ENCODE measurements at places on chromosomes 4 and X. TPM values are rescaled to one million over a fixed set of nuclear protein-coding genes. Genes with fewer than 3 reads are reported as not detected.

GRCh38 chr4:159341522-159341921 lies 238.6 kb downstream of the RAPGEF2 start:
- DNase-seq: no peak

DNA sequence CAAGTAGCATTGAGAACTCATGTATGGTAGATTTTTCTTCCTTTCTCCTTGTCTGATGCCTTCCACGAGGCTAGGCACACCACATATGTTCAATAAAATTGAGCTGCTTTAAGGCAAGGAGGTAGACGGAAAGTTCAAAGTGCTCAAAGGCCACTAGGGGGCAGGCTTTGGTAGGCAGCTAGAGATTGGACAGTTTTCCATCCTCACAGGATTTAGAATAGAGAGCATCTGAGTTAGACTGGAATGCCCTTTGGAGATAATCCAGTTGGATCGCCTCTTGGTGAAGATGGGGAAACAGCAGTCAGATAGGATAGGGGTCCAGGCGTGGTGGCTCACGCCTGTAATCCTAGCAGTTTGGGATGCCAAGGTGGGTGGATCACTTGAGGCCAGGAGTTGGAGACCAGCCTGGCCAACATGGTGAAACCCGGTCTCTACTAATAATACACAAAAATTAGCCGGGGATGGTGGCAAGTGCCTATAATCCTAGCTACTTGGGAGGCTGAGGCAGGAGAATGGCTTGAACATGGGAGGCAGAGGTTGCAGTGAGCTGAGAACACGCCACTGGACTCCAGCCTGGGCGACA lies 30.4 kb downstream of the ELF4 start:
- DNase-seq: peak; percentile 53

- DNase-seq: no peak
These were observed 55.4 kb downstream of the TRIM2 start for GRCh38 chr4:153259661-153260060.

GRCh38 chrX:12360383-12360782 lies 222.1 kb downstream of the FRMPD4 start:
- DNase-seq: no peak

GRCh38 chrX:16601885-16602284 lies 48.1 kb upstream of the S100G start:
- DNase-seq: no peak

- no peak for DNase-seq
These were observed 137.4 kb downstream of the PDLIM5 start for GRCh38 chr4:94588896-94589693.

DNA sequence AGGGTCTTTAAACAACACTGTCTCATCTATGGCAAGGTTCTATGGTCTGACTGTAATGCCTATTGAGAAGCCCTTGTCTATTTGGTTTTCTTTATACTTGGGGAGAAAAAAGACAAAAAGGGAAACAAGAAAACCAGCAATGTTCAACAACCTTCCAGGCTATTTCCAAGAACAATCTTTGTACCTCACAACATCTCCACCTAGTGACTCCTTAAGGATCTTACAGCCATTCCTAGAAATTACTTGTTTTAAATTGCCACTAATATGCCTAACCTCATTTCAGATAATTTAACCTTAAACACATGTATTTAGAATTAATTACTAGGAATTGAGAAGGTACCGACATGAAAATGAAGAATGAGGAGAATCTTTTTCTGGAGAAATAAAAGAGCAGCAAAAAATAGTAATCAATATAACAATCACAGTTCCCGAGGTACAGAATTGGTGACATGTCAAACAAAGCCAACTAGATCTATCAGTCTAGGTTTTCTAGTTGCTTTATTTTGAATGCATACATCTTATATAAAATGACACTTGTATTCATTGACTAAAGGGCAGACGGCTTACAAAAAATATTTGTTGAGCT lies 1.6 kb upstream of the RBM46 start:
- DNase-seq: no peak

- DNase-seq: no peak
These were observed 3.7 kb downstream of the MYOZ2 start for GRCh38 chr4:119139311-119139710.

GRCh38 chr4:123401271-123402120 lies 4.9 kb downstream of the SPRY1 start:
- DNase-seq: no peak

GRCh38 chrX:95662200-95662599 lies 1022.4 kb upstream of the DIAPH2 start:
- DNase-seq: no peak

- DNase-seq: no peak
These were observed 14.1 kb downstream of the KLF3 start for GRCh38 chr4:38678078-38678477.

GRCh38 chr4:89071311-89071710 lies 14.3 kb upstream of the FAM13A start:
- no peak for DNase-seq

GRCh38 chr4:4384837-4385236 lies 2.1 kb upstream of the NSG1 start:
- DNase-seq: peak; percentile 72

DNA sequence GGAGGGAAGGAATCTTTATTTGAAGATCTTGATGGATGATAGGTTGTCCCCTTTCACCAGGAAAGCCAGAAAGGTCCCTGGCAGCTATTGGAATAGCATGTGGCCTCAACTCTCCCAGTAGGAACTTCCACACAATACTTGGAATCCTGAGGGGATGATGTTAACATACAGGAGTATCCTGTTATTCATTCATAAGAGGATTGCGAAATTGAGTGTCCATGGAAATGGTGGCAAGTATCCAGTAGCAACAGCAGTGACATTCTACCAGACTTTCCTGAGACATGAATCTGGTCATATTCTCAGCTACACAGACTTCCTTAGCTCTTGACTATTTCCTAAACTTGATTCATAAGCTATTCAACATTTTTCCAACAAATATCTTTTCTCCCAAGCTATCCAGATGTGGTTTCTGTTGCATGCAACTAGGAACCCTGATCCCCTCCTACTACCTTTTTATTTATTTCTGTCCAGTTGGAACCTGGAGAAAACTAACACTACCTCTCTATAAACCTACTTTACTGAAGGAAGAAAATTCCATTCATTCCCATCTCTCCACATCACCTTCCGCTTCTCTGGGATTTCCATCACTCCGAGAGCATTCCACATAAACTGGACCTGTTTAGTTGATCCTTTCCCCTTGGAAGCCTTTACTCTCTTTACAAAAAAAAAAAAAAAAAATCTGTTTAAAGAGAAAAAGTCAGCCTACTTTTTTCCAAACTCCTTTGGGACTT lies 101.8 kb downstream of the ANXA5 start:
- DNase-seq: no peak

DNA sequence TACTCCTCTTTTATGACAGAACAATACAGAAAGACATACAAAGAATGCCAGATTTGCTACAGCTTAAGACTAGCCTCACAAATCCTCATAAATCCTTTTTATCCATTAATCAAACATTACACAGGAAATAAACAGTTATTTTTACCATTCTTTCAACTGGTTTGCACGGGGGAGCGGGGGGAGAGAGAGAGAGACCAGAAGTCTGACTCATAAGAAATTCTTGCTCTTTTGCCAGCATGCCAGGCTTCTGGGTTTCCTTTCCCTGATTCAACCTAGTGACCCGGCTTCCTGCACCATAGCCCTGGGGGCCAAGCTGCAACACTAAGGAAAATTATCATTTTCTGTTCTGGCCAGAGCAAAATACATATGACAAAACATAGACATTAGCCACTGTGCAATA lies 6.8 kb upstream of the RRAGB start:
- no peak for DNase-seq

GRCh38 chr4:185399466-185399865 lies 2.8 kb downstream of the ANKRD37 start:
- no peak for DNase-seq

DNA sequence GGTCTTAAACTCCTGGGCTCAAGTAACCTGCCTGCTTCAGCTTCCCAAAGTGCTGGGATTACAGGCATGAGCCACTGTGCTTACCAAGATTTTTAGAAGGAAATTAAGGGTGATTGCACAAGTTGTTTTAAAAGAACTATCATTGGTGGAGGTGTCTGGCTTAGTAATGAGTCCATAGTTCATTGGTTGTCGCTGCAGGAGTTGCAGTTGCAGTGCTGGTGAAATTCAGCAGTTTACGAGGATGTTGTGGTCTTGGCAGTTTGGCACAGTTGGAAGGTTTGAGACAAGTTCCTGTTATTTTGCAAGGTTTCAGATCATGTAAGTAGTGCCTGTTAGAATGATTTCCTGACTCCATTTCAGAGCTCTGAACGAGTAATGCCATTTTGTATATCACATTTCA lies 48.1 kb downstream of the RAB40AL start:
- DNase-seq: no peak

DNA sequence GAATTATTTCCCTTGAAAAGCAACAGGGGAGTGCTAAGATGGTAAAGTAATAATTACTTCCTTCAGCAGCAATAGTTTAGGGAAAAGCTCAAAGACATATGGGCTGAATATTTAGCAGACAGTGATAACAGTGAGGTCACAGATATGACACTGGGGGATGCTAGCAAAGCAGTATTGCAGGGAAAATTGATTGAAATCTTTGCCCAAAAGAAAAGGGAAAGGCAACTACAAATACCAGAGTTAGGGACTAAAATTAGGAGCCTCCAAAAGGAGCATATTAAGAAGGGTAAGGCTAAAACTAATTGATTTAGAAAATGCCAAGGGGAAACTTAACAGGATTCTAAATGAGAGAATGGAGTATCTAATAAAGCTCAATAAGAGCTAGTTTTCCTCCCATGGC lies 1191.3 kb upstream of the TENM3 start:
- no peak for DNase-seq

GRCh38 chr4:100103671-100104070 lies 86.6 kb downstream of the DDIT4L start:
- DNase-seq: no peak

GRCh38 chr4:124943145-124943889 lies 230.8 kb upstream of the ANKRD50 start:
- DNase-seq: no peak

DNA sequence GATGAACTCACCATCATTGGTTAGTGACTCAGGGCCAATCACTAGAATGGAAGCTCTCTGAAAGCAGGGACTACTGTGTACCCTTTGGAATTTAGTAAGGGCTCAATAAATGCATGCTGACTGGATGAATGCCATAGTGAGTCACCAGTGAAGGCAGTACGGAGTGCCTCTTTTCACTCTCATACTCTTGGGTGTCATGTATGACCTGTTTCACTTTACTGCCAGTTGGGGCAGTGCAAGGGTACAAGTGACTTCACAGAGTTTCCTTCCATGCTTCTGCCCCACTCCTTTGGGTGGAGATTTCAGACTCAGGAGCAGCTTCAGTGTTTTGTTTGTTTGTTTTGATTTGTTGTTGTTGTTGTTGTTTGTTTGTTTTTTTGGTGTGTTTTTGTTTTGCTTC lies 57.7 kb downstream of the SOX3 start:
- DNase-seq: no peak

DNA sequence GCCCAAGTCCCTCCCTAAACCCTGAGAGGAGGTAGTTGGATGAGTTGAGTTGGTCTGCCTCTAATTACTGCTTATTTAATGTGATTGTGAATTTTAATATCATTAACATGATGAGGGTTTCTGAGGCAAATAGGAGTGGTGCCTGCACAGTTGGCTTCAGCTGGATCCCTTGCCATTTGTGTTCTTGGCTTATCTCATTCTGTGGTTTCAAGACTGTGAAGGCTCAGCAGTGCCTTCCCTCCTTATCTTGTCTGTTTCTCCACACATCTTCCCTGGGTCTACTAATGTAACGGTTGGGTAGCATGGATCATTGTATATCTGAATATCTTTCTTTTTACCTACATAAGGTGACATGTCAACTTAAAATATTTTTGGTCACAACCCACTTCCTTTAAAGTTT lies 1.6 kb upstream of the SLC10A4 start:
- no peak for DNase-seq

DNA sequence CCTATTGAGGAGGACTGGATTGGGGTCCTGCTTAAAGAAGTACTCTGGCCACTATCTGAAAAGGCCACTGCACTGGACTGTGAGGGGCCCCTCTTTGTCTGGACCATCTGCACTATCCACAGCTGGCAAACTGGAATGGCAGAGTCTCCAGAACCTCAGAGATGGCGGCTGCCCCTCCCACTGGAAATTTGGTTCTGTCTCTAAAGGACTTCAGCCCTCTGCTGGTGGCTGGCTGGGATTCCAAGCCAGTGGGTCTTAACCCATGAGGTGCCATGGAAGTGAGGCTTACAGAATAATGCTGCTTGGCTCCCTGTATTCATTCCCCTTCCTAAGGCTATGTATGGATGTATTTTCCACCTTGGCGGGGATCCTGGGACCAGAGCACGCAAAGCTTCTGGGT lies 41.6 kb upstream of the CYLC1 start:
- no peak for DNase-seq

DNA sequence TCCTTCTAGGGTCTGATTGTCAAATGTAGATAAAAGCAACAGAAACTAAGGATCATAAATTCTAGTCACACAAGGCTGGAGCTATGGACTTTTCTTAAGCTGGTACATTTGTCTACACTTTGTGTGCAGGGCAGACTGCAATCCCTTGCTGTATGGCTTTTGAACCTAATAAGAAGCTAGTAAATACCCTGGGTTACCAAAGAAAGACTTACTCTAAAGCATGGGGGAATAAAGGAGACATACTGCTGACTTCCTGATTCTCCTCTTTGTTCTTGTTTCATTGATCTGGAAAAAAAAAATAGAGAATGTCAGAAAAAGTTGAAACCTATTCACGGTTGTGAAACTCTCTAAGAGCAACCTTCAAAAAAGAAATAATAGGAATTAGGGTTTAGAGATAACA lies 216.6 kb upstream of the TLL1 start:
- no peak for DNase-seq

GRCh38 chr4:108370291-108371141 lies 201.8 kb upstream of the LEF1 start:
- DNase-seq: no peak

DNA sequence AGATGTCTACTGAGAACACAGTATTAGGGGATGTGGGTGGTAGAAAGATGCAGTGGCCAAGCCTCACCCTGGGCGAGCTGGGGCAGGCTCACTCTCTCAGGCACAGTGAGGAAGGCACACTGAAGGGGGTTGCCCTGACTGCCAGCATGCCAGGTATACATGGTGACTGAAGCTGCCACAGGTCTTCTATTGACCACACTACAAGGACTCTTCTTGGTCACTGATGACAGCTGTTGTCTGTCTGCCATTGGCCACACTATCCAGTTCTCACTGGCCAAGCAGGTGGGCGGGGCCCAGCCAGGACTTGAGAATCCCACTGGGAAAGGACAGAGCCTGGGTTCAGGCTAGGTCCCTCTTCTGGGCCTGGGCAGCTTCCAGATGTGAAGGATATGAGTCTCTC lies 39.7 kb upstream of the TBC1D14 start:
- DNase-seq: no peak

The CXCL1 gene
- 1.7 TPM for total RNA-seq

The CXCL11 gene
- not detected for total RNA-seq

The SYTL5 gene
- not detected for total RNA-seq

The SASH3 gene
- total RNA-seq: not detected

The DCAF4L1 gene
- total RNA-seq: 0.44 TPM

The STOX2 gene
- 4.8 TPM for total RNA-seq

The C4orf50 gene
- total RNA-seq: 0.05 TPM

The HEPH gene
- 106 TPM for total RNA-seq

The LRAT gene
- total RNA-seq: 0.64 TPM
